ENCODE measurements at places on chromosomes 1 and 21. TPM values are rescaled to one million over a fixed set of nuclear protein-coding genes. Genes with fewer than 3 reads are reported as not detected.

- no peak for DNase-seq
These were observed 61.2 kb downstream of the CACHD1 start for GRCh38 chr1:64530969-64531692.

GRCh38 chr1:68128157-68128556 lies 77.7 kb upstream of the DIRAS3 start:
- DNase-seq: no peak

- DNase-seq: no peak
These were observed 36.1 kb downstream of the CLSTN1 start for GRCh38 chr1:9787702-9788101.

DNA sequence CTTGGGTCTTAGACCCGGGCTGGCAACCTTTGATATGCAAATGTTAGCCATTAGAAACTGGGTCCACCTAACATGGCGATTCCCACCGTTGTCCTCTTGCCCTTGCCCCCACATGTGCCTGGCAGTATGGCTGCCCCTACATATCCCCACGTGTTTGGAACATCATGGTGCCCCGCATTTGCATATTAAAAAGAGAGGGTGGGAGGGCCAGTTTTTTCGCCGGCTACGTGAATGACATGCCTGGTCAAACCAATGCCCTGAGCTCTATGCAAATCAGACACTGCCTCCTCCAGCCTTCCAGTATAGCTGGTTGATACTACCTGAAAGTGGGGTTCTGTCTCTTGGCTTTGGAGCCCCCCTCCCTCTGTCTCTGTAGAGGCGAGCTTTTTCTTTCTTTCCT lies 133.0 kb downstream of the CDC42BPA start:
- no peak for DNase-seq

GRCh38 chr21:42991992-42992740 lies 17.8 kb downstream of the PKNOX1 start:
- DNase-seq: no peak

GRCh38 chr1:81549588-81550127 lies 251.1 kb upstream of the ADGRL2 start:
- DNase-seq: peak; percentile 32

GRCh38 chr1:206065547-206066145 lies 12.7 kb downstream of the RHEX start:
- no peak for DNase-seq

- DNase-seq: no peak
These were observed 80.8 kb downstream of the STUM start for GRCh38 chr1:226629210-226629895.

- no peak for DNase-seq
These were observed 28.1 kb upstream of the ZYG11A start for GRCh38 chr1:52814465-52814864.

- DNase-seq: no peak
These were observed 15.3 kb downstream of the UCK2 start for GRCh38 chr1:165842671-165843129.

- DNase-seq: peak; percentile 24
These were observed 10.1 kb downstream of the HECTD3 start for GRCh38 chr1:45001011-45001481.

GRCh38 chr1:224582041-224582440 lies 34.1 kb upstream of the CNIH3 start:
- DNase-seq: no peak

DNA sequence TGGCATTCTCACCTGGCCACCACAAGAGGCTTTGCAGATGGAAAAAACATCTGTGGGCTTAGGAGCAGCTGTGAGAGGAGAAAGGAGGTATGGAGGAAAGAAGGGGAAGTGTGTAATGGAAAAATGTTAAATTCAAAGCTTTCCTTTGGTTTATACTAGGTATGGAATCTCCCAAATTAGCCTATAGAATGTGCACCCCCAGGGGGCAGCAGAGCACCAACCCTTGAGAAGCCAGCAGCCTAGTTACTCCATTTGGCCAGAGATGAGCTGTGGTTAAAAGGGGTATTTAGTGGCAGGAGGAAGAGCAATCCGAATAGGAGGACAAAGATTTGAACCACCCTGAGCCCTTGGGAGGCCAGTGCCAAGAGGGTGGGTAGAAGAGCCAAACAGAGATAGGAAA lies 97.5 kb upstream of the CTTNBP2NL start:
- peak; percentile 83 for DNase-seq

The LRRC71 gene
- not detected for total RNA-seq

The CHIT1 gene
- 0.96 TPM for total RNA-seq

The GIPC2 gene
- total RNA-seq: 34.7 TPM

The SLAMF7 gene
- 6.4 TPM for total RNA-seq

The FMOD gene
- total RNA-seq: 45.7 TPM

The ASCL5 gene
- not detected for total RNA-seq

The HHAT gene
- 4.1 TPM for total RNA-seq

The PERM1 gene
- total RNA-seq: 0.24 TPM

The TNFRSF8 gene
- total RNA-seq: 0.31 TPM
